NCI-H524 treated with DMSO at 0.1 percent for 48 hours (cell line): ENCODE measurements at places on chromosomes 3 and 15.

DNA sequence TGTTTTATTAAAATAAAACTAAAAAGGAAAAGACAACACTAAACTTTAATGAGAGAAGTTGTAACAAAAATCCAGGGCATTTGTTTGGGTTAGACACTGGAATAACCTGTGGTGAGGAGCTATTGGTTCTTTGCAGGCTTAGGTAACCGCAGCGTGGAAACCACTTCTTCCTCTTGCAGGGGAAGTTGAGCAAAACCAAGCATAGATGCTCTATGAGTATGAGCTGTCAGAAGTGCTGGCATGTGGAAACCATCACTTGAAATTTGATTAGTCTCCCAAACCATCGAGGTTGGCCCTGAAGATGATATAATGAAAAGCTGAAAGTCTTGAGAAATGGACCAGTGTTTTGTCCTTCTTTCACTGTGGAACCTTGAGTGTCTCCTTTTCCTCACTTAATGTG, 127.1 kb upstream of the RBMS3 start:
- no peak for DNase-seq

- DNase-seq: no peak
Observed at GRCh38 chr3:31962801-31963205, 18.3 kb downstream of the OSBPL10 start.

DNA sequence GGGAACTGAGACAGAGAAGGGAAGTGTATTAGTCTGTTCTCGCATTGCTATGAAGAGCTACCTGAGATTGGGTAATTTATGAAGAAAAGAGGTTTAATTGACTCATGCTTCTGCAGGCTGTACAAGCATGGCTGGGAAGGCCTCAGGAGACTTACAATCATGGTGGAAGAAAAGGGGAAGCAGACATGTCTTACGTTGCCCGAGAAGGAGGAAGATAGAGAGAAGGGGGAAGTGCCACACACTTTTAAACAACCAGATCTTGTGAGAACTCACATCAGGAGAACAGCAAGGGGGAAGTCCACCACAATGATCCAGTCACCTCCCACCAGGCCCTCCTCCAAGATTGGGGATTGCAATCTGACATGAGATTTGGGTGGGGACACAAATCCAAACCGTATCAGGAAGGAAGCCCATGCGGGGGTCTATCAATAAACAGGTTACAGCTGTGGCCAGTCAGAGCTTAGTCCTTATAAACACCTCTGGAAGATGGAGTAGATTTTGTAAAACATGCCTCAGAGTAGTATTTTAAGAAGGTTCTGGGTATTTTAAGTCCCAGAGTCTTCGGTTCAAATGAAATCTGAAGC, 153.9 kb downstream of the GHSR start:
- DNase-seq: no peak

DNA sequence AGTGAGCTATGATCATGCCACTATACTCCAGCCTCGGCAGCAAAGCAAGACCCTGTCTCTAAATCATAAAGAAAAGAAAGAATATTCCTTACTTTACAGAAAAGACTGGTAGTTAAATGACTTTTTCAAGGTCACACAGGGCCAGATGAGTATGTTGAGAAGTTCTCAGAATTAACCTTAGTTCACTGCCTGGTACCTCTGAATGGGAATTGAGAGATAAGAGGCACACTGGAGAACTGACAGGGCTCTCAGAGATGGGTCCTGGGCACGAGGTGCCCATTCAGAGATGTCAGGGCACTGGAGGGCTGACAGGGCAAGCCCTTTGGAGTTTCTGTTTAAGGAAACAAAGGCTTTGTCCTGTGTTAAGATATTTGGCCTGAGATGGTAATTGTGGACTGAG, 157.7 kb downstream of the PDE8A start:
- DNase-seq: no peak

- no peak for DNase-seq
Observed at GRCh38 chr15:54197995-54198394, 219.8 kb downstream of the UNC13C start.

GRCh38 chr15:58393241-58393662, 38.5 kb upstream of the LIPC start:
- DNase-seq: no peak

- no peak for DNase-seq
Observed at GRCh38 chr3:45950686-45951600, 7.7 kb downstream of the CXCR6 start.

GRCh38 chr15:42544853-42545629, 3.6 kb downstream of the LRRC57 start:
- DNase-seq: no peak

DNA sequence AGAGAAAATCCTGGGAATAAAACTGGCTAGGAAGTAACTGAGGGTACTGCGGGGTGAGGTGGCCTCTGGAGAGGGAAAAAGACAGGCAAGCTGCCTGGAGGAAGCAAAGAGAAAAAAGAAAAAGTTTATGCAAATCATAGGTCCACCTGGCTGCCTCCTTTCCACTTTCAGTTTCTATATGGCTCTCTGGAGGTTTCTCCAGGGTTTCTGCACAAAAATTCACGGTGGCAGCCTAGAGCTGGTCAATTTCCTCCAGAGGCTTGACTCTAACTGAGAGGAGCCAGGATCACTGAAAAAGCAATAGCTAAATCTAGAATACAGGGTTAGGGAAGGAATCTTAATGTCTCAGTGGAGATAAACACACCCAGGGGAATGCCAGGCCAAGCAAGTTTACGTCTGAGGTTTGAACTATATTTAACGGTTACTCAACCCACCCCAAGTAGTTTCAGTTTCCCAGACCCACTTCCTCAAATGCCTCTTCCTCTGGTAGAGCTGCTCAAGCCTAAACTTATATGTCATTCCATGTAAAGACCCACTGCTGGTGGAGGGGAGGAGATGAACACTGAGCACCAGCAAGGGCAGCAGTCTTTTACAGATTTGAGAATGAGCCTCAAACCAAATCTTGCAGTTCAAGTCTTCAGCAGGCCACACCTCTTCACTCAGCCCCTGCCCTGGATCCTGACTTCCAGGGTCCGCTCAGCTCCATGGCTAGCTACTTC, 5.7 kb downstream of the LYSMD2 start:
- DNase-seq: no peak

- DNase-seq: no peak
Observed at GRCh38 chr3:16723978-16724377, 118.8 kb upstream of the DAZL start.
